Brain pericyte (primary cell): ENCODE measurements at places on chromosomes 6 and 20.

DNA sequence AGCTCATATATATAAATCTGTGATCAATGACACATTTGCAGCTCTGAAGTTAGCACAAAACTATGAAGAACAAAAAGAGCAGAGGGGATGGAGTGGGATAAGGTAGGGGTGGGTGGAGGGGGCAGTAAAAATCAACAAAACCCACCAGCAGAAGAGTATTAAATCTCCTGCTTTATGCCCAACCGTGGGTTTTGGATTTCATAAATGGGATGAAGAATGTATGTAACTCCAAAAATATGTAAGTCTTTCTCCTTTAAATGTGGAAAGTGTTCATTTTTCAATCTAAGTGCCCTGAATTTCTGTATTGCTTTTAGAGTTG, 480.3 kb upstream of the MARCKS start:
- DNase-seq: no peak

DNA sequence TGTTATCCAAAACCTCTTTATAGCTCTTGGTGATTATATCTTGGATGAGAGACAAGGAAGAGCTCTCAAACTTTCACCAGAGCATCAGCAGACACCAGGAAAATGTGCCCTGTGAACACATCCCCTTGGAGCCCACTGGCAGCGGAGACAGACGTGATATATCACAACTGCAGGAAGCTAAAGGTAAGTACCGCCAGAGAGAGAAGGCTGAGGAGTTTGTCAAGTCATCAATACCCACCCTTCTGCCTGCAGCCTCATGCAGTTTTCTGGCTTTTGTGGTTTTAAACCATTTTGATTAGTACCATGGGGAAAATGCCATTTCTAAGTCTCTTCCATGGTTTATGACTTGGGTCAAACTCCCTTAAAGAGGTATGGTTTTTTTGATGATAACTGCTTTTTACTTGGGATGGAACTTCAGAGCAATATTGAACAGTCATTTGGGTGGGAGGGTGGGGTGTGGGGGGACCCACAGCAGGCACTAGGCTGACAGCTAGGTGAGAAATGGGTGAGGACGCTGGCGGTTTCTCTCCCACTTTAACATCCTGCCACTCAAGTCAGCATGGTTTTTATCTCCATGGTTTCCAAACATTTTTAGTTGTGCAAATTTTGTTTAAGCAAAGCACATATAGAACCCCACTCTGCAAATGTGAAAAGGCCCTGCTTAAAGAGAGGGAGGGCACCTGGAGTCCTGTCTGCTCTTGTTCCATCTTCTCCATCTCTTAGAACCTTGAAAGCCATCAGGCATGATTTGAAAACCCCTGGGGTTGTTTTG, 108.4 kb downstream of the SCML4 start:
- DNase-seq: no peak

GRCh38 chr6:113182370-113183141, 674.6 kb upstream of the MARCKS start:
- DNase-seq: peak; percentile 12

DNA sequence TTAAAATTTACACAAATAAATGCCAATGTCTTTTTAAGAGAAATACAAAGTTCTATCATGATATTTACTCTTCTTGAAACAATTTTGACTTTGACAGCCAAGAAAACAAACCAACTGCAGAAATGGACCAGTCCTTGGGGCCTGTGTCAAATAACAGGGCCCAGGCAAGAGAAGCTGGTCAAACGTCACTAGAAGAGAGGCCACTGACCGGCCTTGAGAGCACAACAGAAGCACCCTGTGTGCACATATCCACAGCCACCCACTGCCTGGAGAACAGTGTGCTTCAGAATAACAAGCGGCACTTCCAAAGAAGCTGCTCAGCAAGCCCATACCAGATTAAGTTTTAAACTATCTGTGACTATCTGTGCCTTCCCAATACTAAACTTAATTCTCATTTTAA, 14.8 kb downstream of the APMAP start:
- DNase-seq: no peak

DNA sequence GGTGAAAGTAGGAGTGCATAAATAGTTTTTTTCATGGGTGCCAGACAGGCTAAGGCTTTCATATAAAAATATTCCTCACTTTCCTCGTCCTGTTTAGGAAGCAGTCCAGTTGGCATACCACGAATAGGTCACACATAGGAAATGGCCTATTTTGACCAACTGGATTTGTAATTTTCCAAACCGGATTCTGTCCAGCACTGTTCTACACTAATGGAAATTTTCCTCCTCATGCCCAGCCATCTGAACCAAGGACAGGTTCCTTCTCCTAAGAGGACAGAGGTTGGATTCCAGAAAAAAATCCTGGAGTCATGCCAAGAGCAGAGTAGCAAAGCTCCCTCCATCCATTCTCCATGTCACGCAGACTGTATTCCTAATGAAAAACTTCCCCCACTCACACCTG, 43.1 kb downstream of the PANK2 start:
- DNase-seq: no peak

GRCh38 chr20:24948939-24949679, at the start of gene CST7:
Gene CST7 (plus strand): TSS chr20:24949269. CDS start chr20:24949506, 237 bp downstream.
- DNase-seq: no peak

GRCh38 chr6:5084360-5084780, 771 bp upstream of the PPP1R3G start:
- no peak for DNase-seq

DNA sequence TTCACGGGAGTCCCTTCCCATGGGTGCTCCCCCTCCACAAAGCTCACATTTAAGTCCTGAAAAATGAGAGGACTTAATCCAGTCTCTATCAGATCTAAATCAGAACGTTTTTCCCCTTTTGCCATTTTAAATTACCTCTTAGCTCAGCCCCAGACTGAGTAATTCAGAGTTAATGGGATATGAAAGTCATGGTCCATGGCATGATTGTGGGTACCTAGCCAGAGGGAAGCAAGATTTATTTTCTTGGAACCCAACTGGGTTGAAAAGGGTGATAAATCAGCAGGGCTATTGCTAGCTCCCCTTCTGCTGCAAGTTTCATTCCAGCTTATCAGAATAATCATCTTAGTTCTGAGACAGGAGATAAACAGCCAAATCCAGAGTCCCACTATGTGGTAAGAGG, 320.2 kb upstream of the CHD6 start:
- no peak for DNase-seq

GRCh38 chr20:62196286-62196685, 13.5 kb downstream of the MTG2 start:
- DNase-seq: no peak

DNA sequence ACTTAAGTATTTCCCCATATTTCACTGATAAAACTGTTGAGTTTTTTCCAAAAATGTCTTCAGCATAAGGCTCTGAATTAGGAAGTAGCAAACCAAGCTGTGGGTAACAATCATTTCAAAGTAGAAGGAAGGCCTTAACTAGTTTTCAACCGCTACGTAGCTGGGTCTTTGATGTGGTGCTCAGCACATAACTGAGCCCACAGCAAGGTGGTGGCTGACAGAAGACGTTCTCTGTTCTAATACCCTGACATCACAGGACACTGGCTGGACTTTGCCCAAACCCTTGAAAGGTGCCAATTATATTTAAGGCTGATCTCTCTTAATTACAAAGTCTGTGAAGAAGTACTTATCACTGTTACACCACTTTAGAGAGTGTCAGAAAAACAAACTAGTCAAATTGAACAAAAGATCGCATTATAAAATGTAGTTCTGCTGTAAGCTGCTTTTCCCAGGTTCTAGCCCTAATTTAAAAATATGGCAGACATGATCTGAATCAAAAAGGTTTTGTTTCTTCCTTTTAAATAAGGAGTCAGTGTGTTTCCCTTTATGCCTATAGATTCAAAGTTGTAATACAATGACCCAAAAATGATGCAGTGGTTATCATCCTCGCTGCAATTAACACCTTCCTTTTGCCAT, 26.7 kb downstream of the MAN1A1 start:
- no peak for DNase-seq

GRCh38 chr20:45345104-45345936, 2.9 kb downstream of the SDC4 start:
- DNase-seq: no peak

DNA sequence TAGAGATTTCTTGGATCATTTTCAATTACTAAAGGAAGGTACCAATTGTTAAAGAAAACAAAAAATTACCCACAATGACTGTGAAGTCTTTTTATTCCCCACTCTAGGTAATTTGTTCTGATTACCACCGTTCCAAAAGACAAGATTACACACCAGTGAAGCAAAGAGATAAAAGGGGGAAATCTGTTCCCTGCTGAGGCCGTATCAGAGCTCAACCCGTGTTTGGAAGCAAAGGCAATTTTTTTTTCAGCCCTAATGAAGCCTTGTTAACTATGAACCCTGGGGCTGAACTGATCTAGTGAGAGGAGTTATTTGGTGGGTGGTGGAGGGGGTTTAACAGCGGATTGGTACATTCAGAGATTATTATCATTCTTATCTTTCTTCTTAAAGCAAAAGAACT, 128.5 kb downstream of the ALDH8A1 start:
- DNase-seq: no peak

GRCh38 chr6:65259059-65259458, 448.0 kb downstream of the EYS start:
- DNase-seq: peak; percentile 5

- no peak for DNase-seq
Observed at GRCh38 chr6:168724669-168725570, 283.9 kb downstream of the SMOC2 start.

DNA sequence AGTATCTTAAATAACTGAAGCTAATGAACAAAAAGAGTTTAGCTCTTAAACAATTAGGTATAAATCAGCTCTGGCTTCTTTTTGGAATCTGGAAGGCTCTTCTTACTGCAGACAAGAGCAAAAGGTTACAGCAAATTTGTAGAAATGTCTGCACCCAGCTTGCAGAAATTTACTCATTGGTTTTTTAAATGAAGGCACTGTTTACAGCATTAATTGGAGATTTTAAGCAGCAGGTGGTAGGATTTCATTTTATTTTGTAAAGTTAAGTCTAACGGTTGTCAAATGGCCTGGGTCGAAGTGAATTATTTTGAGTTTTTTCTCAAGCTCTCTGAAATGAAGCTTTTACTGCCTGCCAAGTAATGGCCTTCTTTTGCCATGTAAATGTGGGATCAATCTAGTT, 102.1 kb downstream of the NRSN1 start:
- no peak for DNase-seq

- DNase-seq: no peak
Observed at GRCh38 chr20:32332614-32333013, 25.5 kb upstream of the ASXL1 start.

DNA sequence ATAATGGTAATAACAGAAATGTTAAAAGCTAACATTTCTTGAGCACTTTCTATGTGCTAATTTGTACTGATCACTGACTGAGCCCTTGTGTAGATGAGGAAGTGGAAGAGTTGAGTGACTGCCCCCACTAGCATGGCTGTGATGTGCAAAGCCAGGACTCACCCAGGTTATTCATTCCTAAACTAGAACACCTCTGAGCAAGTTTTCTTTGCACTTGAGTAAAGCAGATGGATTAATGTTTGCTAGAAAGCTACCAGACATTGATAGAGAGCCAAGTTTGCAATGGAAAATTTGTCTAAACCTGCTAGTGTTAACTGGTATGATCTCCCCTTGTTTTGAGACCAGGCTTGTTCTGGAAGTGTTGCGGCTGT, 467.4 kb upstream of the PLCB4 start:
- no peak for DNase-seq

DNA sequence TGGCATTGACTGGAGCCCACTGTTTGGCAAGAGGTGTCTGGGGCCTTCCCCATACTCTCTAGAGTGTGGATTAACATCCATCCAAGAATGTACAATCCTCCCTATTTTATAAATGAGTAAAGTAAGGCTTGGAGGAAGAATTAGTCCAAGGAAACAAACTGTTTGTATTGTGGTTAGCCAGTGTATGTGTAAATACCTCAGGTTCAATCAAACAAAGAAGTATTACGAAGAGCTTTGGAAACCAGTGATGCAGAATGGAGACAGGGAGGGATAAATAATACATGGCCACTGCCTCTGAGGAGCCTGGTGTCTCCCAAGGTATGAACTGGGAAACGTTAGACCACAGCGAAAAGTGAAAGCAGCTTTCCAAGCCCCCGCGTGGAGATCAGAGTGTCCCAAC, 226.6 kb upstream of the RIN2 start:
- no peak for DNase-seq

- no peak for DNase-seq
Observed at GRCh38 chr6:159801935-159802334, 1.9 kb downstream of the PNLDC1 start.

DNA sequence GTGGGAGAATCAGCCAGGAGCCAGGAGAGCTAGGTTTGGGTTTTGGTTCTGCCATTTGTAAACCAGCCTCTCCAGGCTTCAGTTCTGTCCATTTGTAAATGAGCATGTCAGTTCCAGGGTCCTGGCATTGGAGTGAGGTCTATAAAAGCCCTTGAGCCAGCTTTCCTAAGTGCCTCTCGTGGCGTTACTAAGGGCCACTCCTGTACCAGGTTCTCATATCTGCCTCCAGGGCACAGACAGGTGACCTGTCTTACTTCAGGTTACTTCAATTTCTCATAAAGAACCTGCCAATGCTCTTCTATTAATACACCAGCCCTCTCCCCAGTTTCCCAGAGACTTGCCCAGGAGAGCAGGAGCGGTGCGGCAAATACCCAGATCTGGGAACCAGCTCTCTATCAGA, 101.9 kb downstream of the VEGFA start:
- no peak for DNase-seq

- DNase-seq: no peak
Observed at GRCh38 chr20:34514897-34515483, 1.2 kb upstream of the DYNLRB1 start.

- DNase-seq: no peak
Observed at GRCh38 chr6:77205936-77206335, 257.4 kb downstream of the HTR1B start.

DNA sequence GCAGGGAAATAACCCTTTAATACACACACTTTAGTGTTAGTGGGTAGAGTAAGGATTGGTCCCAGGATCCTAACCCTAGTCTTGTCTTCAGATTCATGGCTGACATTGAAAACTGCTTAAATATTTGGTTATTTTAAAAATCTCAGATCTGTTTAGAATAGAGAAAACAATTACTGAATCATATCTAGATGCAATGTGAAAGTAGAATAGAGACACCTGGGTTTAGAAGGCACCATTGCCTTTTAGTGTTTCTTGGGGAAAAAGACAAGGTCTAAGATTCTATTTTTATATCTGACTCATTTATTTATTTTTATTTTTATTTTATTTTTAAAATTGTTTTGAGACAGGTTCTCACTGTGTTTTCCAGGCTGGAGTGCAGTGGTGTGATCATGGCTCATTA, 6.0 kb downstream of the DDX43 start:
- no peak for DNase-seq

DNA sequence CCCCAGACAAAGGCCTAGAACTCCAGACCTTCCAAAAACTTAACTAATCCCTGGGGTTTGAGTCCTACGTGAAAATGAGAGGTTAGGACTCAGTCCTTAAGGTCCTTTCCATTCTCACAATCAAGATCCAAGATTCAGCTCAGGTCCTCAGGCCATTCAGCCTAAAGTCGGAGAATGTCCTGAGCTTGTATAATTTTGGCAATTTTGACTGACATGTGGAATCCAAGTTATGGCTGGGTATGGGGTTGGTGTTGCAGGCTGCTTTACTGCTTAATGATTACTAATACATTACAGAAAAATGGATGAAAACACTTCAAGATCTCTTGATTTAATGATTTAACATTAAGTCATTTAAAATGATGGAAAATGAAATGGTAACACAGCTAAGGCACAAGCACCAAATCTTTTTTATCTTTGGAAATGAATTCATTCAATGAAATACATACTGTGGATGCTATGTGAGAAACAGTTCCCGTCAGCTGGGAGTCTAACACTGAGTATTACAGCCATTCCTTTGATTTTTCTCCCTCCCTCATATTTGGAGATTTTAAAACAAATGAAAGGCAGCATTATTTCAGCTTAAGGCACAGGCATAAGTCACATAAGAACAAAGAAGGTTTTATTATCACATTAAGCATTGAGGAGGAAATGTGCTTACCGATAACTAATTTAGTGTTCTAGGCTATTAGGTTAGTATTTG, 1.3 kb downstream of the ARHGAP18 start:
- no peak for DNase-seq
